Effector CD8-positive, alpha-beta T cell (primary cell): ENCODE measurements at places on chromosomes 5 and 9.

DNA sequence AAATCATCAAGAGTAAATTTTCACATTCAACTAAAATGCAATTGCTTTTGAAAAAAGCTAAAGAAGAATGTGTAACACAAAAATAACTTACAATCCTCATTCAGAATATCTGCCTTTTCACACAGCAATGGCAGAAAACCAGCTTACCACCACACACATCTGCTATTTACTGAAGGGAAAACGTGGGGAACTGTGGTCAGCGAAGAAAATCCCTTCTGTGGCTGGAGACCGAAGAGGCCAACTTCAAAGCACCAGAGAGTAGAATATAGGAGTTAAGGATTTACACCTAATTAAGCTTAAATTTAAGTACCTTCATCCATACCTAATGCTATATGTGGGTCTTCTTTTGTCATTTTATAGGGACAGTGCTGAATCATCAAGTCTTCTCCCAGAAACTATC lies 339.6 kb downstream of the DEPDC1B start:
- no peak for DNase-seq

- no peak for DNase-seq
Observed at GRCh38 chr5:16744164-16744880, 127.5 kb upstream of the RETREG1 start.

DNA sequence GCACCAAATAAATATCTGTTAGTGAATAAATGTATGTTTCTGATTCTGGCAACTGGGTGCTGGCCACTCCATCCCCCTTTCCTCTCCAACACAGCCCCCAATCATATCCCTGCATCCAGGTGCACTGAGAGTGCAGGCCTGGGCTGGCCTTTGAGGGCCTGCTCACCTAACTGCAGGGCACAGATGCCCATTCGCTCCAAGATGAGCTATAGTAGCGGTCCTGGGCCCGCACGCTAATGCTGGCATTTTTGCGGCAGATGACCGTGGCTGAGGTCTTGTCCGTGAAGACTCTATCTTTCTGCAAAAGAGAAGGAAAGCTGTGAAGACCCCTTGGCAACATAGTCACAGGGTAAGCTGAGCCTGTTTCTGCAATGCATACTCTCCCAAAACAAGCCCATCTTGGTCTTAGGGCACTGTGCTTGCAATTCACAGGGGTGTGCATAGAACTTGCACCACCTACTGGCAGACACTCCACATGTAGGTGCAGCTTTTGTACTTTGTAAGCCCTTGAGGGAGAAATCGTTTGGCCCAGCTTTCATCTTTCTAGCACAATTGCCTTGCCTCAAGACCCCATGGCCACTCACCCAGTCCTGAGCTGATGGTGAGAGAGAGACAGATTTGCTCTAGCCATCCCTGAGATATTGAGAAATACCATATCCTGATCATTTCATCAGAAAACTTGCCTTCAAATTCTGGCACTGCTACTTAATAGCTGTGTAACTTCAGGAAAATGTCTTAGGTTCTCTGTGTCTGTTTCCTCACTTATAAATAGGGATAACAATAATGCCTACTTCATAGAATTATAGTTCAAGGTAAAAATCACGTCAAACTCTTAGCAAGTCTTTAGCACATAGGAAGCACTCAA lies 13.5 kb downstream of the IL12B start:
- DNase-seq, result no peak

- no peak for DNase-seq
Observed at GRCh38 chr5:146015001-146015400, 78.6 kb downstream of the SH3RF2 start.

DNA sequence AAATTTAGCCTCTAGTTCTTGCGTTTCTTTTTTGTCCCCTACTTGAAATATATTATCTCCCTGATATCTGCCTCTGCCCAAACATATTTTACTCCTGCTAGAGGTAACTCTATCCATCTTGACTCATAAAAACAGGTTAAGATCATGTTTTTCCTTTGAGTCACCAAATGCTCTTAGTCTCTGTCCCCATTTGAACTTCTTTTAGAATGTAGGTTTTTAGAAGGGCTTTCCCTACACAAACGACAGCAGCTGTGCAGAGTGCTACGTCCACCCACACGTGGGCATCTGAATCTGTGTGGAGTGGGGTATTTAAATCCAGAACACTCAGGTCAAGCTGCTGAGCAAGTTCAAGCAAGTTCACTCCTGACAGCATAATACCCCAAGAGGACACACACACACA lies 2.2 kb downstream of the HSD17B3 start:
- DNase-seq, result no peak

GRCh38 chr5:74594137-74595040 lies 46.1 kb downstream of the ENC1 start:
- DNase-seq, result no peak

DNA sequence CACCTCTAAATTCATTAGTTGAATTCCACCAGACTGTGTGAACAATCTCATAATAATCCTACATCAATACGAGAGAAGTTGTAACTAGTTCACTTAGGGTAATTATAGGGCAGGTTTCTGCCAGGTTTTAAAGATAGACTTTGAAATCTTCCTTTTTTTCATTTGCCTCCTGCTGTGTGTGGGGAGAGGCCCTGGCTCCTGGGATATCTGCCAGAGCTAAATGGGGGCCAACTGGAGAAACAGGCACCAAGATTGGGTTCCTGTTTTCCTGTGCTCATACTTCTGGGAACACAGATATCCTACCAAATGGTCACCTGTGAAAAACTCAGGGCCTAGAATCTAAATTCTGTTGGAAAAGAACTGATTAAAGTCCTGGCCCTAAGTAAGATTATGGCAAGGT lies 42.3 kb downstream of the SH3RF2 start:
- DNase-seq, result no peak

DNA sequence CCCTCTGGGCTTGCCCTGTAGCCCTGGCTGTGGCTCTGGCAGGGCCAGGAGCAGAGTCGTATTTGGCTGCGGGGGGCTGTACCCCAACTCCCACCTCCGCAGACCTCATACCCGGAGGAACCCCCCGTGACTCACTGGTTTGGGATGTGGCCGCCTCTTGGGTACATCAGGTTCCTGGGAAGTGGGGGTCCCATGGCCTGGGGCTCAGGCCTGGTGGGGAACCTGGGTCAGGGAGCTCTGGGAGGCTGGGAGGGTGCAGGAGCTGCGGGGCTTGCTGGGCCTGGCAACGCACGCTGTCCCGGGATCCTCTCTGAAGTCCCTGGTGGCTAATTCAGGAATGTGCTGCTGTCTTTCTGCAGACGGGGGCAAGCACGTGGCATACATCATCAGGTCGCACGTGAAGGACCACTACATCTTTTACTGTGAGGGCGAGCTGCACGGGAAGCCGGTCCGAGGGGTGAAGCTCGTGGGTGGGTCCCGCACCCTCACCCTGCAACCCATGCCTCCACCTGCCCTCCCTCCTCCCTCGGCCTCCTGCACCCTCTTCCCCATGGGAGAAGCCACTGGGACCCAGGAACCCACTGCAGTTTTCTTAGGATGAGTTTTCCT lies 2.4 kb downstream of the LCN1 start:
- DNase-seq, result no peak

GRCh38 chr9:133008824-133009223 lies 22.0 kb upstream of the GTF3C5 start:
- no peak for DNase-seq

- no peak for DNase-seq
Observed at GRCh38 chr9:31210978-31211570, 1173.4 kb upstream of the ACO1 start.

- DNase-seq, result peak; percentile 28
Observed at GRCh38 chr5:126777257-126777974, 480 bp downstream of the LMNB1 start.

GRCh38 chr5:122877518-122877917 lies 32.1 kb downstream of the SNX24 start:
- DNase-seq, result no peak

DNA sequence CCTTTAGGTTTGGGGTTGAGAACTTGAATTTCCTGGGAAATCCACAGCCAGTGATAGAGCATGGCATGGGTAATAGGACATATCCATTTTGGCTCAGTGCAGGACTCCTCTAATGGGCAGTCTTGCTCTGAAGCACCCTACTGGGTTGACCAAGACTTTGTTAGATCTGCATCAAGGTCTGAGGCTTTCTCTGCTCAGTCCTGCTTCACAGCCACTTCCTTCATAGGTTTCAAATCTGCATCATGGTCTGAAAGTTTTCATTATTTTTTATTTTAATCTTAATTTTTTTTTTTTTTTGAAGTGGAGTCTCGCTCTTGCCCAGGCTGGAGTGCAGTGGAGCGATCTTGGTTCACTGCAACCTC lies 36.5 kb downstream of the KIF2A start:
- DNase-seq, result no peak

DNA sequence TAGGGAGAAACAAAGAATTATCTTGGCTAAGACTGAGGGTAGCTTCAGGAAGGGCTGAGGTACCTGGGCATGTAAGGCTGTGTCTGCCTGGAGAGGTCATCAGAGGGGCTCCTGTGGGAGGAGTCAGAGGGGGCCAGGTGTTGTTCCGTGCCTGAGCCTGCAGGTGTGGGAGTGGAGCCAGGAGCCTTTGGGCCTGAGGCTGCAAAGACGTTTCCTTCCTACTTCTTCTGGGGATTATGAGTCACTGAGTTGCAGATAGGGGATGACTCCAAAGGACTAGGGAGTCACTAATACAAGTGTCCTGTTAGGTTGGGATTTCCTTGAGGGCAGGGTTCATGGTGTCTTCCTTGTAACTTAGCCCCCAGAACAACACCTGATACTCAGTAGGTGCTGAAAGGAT lies 391.1 kb downstream of the ARHGEF28 start:
- DNase-seq, result no peak
